ENCODE measurements at places on chromosomes 13 and 19.

DNA sequence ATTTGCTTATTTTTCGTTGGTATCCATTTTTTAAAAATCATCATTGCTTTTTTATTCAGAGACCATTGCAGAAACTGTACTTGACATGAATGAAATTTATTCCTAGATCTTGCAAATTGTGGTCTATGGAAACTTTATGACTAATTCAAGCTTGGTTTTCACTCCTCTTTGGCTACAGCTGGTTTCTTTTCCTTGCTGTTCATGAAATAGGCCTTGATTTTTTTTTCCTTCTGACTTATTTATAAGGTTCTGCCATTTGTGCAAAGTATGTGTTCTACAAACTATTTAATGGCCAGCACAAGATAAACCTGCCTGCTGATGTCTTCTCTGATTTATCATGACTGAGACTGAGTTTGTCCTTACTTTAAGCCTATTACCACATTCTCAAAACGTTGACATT, 764.0 kb upstream of the SLITRK5 start:
- no peak for DNase-seq

DNA sequence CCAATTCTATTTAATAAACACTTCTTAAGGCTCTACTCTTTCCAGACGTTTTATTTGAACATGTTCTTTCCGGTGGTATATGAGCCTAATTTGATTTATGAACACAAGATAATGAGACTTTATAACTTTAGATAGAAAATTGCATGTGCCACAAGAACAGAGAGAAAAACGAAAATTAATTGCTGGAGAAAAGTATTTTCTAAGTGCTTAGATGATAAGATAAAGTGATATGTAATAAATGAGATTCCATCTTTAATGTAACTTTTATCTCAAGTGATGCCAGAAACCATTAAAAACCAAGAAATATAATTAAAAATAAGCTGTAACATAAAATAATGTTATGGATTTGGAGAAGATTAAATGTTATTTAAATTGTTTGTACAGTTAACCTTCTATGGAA, 33.2 kb upstream of the KL start:
- no peak for DNase-seq

DNA sequence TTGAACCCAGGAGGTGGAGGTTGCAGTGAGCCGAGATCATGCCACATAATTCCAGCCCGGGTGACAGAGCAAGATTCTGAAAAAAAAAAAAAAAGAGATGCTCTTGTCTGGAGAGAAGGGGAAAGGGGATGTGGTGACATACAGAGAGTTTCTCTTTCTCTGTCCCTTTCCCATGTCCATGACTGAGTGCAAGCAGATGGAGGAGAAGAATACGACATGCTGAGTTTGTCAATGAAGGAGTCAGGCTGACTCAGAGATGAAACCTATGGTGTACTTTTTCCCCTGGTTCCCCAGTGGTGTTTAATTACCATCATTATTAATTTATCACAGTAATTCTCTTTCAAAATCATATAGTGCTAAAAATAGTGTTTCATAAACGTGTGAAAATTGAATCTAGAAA, 448.8 kb downstream of the FOXO1 start:
- no peak for DNase-seq

GRCh38 chr13:109110159-109110558, 480.7 kb downstream of the MYO16 start:
- DNase-seq: no peak

DNA sequence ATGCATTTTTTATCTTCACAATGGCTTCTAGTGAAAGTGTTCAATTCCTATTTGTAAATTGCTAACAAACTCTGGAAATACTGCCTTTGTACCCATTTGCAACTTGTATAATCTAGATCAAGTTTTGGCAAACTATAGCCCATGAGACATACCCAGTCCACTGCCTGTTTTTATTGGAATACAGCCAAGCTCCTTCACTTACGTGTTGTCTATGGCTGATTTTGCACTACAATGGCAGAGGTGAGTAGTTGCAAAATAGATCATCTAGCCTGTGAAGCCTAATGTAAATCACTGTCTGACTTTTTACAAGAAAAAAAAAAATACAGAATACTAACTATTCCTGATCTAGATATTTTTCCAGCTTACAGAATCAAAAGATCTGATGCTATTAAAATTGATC, 37.1 kb downstream of the DZIP1 start:
- DNase-seq: no peak

DNA sequence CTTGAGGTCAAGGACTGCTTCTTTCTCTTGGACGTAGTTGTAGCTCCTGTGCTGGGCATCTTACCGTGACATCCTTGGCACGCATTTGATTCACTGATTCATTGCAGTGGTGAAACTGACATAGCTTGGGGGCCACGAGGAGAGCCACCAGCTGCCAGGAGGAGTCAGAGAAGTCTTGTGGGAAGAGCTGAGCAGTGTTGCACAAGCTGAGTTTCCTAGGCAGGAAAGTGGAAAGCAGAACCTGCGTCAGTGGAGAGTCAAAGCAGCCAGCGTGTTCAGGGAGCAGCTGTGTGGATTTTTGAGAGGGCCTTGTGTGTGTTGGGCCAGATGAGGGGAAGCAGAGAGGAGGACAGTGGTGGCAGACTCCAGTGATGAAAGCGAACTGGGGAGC, 5.3 kb upstream of the GPR183 start:
- DNase-seq: no peak

DNA sequence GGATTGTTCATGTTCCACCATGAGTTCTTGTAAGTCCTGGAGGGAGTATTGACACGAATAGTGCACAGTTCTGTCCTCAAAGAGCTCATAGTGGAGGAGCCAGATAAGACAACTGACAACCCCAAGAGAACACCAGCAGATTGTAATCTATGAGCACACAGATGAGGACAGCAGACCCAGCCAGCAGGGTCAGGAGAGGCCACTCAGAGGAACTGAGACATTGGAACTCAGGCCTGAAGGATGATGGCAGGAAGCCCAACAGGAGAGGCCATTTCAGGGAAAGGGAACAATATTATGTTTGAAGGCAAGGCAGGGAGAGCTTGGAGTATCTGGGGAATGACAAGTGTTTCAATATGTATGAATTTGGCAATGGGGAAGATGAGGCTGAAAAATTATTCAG, 63.7 kb upstream of the IPO5 start:
- no peak for DNase-seq

DNA sequence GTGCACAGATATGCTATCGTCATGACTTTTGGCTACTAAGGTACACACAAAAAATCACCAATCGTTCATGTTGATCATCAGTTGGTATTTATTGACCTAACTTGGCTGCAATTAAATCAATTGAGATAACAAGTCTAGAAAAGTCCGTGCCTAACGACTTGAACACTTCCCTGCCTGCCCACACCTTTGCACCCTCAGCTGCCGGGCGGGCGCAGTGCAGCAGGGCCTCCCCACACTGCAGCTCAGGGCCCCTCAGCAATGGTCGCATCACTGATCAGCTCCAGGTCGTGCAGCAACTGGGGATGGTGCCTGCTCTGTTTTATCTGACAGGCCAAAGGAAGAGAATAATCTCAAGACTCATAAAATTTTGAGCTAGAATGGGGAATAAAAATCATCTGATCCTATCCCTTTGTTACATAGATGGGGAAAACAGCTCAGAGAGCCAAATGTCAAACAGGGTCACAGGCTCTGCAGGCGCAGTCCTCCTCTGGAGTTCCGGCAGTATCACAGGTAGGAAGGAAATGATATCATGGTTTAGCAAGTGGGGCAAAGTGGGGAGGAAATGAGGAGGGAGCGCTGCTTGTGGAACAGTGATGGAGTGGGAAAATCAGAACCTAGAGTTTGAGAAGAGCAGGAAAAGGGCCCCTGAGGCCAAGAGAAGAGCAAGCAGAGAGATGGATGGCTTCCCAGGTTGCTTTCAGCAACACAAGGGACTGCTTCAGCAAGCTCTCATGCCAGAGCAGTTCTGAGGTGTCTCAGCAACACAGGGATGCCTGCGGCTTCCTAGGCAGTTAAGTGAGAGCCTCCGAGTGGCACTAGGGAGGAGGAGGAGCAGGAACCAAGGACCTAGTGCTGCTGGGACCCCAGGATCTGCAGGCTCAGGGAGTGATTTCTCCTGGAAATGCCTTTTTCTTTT, 57.5 kb downstream of the SLC7A1 start:
- no peak for DNase-seq

GRCh38 chr19:49871349-49871985, 4.1 kb upstream of the PNKP start:
- DNase-seq: no peak

DNA sequence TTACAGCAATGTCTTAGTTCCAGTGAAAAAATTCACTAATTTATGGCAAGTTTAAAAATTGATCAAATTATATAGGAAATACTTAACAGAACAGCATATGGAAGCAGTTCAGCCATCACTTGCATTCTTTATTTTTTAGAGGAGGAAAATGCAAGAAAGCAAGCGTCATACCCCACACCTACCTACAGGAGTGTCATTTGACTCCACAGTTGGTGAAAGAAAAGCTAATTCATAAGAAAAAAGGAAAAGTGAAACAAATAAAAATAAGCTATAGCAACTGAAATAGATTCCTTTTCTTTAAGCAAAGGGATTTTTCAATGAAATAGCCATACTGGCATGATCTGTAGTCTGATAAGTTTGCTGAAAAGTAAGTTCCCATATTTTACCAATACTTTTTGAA, 111.0 kb downstream of the DOCK9 start:
- no peak for DNase-seq

GRCh38 chr19:35521124-35521743, 6.9 kb downstream of the SBSN start:
- no peak for DNase-seq

DNA sequence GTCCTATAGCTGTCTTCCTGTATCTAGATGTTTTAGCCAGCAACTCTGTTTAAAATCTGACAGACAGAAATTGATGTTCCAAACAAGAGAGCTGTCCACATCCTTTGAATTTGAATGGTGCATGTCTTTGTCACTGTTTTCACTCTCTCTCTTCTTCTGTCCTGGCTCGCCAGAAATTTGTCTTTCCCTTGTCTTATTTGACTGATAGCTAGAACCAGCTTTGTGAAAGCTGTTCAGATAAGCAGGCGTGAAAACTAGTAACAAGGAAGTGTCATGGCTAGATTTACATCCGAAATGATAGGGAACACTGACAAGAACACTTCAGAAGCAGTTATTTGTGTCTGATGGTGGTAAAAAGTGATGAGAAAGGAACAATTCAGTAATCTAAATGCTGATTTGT, 354.9 kb upstream of the SLITRK1 start:
- no peak for DNase-seq

DNA sequence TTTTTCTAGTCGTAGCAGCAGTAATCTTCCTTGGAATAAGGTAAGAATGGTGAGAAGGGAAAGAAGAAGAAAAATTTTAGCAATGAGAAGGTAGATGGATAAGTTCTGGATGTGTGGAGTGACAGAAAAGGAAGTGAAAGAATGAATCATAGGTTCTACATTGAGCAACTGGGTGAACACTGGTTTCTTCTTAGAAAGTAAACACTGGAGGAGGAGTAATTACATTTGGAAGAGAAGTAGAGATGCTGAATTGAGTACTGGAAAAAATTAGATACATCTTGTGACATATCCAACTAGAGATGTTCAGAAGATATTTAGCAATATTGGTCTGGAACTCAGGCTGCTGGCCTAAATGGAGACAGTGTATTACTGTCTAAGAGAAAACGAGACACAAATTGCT, 148.5 kb downstream of the GPC5 start:
- DNase-seq: no peak

DNA sequence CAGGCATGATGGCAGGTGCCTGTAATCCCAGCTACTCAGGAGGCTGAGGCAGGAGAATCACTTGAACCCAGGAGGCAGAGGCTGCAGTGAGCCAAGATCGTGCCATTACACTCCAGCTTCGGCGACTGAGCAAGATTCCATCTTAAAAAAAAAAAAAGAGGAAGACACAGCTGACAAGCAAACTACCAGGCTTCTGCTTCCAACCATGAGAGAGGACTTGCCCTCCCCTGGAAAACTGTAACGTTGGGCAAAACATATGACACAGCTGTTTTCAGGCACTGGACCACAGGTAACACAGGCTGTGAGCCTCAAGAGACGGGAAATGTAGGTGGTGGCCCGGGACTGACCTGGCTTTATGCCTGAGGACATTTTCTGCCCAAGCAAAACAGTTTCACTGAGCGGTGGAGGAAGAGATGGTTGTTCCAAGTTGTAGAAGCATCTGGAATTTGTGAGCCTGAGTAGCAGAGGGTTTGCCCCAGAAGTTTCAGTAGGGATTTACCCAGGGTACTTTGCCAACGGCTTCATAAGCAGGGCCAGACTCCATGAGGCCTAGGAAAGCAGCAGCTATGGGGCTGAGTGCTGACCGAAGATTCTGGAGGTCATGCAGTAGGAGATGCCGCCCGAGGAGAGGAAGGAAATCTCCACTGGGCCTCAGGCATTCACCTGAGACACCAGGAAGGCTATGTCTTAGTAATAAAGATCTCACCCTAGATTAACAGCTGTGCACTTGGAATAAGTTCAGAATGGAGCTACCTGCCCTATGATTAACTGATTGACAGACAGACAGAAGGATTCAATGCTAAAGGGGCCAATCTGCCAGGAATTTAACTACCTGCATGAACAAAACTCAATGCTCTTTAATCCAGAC, 88.0 kb downstream of the ABCC4 start:
- DNase-seq: no peak

GRCh38 chr19:31018936-31019335, 330.3 kb downstream of the TSHZ3 start:
- no peak for DNase-seq

DNA sequence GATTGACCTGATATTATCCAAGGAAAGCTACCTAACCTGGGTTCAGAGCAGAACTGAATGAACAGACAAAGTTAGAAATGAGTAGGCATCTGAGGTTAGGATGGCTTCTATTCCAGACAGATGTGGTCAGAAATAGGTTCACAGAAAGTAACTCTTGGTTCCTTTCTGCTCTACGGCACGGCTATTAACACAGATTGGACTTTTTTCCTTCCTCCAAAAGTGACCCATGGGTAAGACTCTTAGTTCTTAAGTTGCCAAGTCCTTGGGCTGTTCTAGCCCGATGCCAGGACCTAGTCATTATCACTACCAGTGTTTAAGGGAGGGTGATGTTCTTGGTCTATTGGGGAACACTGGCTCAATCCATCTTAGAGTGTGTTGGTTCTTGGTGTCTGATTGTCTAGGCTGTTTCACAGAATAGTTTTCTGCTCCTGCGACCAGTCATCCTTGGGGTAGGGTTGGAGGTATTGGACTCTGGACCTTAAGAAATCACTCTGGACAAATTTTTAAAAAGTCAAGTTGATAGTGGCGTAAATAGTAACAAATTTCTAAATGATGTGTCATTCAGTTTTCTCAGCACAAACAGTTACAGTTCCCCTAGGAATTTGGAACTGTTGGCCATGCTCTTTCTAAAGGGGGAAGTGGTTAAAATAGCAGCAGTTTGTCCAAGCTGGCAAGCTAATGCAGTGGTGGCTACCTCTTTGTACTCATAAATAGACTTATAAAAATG, 60.1 kb upstream of the MYCBP2 start:
- no peak for DNase-seq

- no peak for DNase-seq
Measured at GRCh38 chr13:37701972-37702371, 103.4 kb upstream of the POSTN start.

GRCh38 chr13:110227864-110228643, 78.9 kb downstream of the COL4A1 start:
- no peak for DNase-seq

- peak; percentile 41 for DNase-seq
Measured at GRCh38 chr13:21673539-21673788, 2.6 kb downstream of the FGF9 start.

GRCh38 chr19:1263188-1263587, 5.9 kb upstream of the CIRBP start:
- no peak for DNase-seq

Data from CD4-positive, CD25-positive, alpha-beta regulatory T cell (primary cell).